Skeletal muscle cell (primary cell): ENCODE measurements at places on chromosomes 1 and 21.

DNA sequence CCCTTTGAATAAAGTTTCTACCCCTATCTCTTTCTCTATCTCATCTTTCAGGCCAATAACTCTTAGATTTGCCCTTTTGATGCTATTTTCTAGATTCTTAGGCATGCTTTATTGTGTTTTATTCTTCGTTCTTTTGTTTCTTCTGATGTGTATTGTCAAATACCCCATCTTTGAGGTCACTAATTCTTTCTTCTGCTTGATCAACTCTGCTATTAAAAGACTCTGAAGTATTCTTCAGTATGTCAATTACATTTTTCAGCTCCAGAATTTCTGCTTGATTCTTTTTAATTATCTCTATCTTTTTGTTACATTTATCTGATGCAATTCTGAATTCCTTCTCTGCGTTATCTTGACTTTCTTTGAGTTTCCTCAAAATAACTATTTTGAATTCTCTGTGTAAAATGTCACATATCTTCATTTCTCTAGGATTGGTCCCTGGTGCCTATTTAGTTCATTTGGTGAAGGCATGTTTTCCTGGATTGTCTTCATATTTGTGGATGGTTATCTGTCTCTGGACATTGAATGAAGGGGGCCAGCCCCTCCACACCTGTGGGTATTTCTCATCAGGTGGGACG is 11.2 kb upstream of the CYP2J2 start:
- DNase-seq: no peak

GRCh38 chr1:24764439-24764838 is 19.2 kb downstream of the CLIC4 start:
- no peak for DNase-seq

- DNase-seq: no peak
Measured at GRCh38 chr1:224170748-224171478, 12.1 kb upstream of the DEGS1 start.

GRCh38 chr1:63189677-63190076 is 132.7 kb upstream of the FOXD3 start:
- DNase-seq: no peak

- DNase-seq: no peak
Measured at GRCh38 chr1:84223751-84224432, 77.6 kb upstream of the SAMD13 start.
